Astrocyte (in vitro differentiated cells and primary cell): ENCODE measurements at places on chromosomes 2 and 18. TPM values are rescaled to one million over a fixed set of nuclear protein-coding genes. Genes with fewer than 3 reads are reported as not detected.
A peak's percentile ranks its signal among the peaks of the same experiment; 100 is the strongest.

- no peaks in the 10 kb centered on the region for H3K27me3 ChIP-seq
- H3K27ac ChIP-seq, result no peak overlapping the region
- DNase-seq, result no peak
- H3K4me3 ChIP-seq, result no peak overlapping the region
These were observed 418.0 kb downstream of the TMEM182 start for GRCh38 chr2:103179798-103180197.

Gene NT5DC4
- not detected in 2 replicates for total RNA-seq

Gene ATP5MC3
- total RNA-seq, result 273 and 289 TPM in 2 replicates

DNA sequence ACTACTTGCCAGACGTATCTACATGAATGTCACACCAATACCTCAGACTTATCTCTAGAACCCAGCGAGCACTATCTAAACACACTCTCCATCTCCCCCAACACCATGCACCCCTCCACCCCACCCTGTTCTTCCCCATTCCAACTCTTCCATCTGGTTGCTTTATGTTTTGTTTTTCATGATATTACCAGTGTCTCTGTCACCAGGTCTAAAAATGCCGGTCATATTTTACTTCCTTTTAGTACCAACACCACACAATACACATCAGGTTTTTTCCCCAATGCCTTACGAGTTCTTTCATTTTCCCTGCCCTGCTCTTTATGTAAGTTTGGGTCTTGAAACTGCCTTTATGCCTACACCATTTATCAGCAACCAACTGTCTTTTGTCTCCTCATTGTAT lies 10.2 kb upstream of the ITGA4 start:
- no peak overlapping the region for H3K4me3 ChIP-seq
- H3K36me3 ChIP-seq, result no peaks in the 10 kb centered on the region
- no peaks in the 10 kb centered on the region for H3K4me1 ChIP-seq
- no peaks in the 10 kb centered on the region for H3K27me3 ChIP-seq
- no peak overlapping the region for H3K27ac ChIP-seq

- H3K36me3 ChIP-seq, result no peaks in the 10 kb centered on the region
- H3K27me3 ChIP-seq, result peaks cover 17% of the 10 kb centered on the region
- H3K4me3 ChIP-seq, result peak overlapping the region; percentile 63
These were observed 368.4 kb downstream of the MTX2 start for GRCh38 chr2:176637486-176638166.

DNA sequence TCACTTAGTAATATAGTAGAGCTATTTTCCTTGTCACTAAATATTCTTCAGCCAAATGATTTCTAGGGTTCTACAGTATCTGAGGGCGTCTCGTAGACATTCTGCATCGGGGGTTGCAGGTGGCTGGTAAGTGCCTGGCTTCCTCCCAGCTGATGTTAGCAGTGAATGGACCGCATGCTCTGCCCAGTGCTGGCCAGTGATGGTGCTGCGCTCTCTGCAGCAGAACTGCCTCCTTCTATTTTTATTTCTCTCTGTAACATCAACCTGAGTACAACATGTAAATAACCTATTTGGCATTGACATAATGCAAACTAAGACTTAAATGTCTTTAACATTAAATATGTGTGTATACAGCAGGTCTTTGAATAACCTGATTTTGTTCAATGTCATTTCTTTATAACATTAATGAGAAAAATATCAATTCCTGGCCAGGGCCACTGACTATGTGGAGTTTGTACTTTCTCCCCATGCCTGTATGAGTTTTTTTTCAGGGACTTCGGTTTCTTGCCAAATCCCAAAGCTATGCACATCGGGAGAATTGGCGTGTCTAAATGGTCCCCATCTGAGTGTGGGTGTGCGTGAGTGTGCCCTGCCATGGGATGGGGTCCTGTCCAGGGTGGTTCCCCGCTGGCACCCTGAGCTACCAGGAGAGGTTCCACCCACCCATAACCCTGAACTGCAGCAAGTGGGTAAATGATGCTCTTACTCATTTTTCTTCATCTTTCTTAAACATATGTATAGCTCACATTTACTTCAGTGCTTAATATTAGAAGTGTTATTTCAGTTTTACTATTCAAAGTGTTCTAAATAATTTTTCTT lies 278.2 kb upstream of the EPAS1 start:
- DNase-seq, result no peak
- H3K27ac ChIP-seq, result no peak overlapping the region
- peaks cover 11% of the 10 kb centered on the region for H3K4me1 ChIP-seq
- H3K4me3 ChIP-seq, result no peak overlapping the region
- no peaks in the 10 kb centered on the region for H3K36me3 ChIP-seq
